Type B pancreatic cell (in vitro differentiated cells): ENCODE measurements at places on chromosomes 2 and 18. TPM values are rescaled to one million over a fixed set of nuclear protein-coding genes. Genes with fewer than 3 reads are reported as not detected.

Gene RAB6D
- 0.56 and 0.64 TPM in 2 replicates for total RNA-seq

Gene ERBB4
- 5.3 and 9.9 TPM in 2 replicates for total RNA-seq

Gene MATN3
- total RNA-seq: 0.45 and 3.0 TPM in 2 replicates

Gene SNORC
- 7.1 and 28.9 TPM in 2 replicates for total RNA-seq

Gene XDH
- 2.5 and 7.7 TPM in 2 replicates for total RNA-seq

Gene LYG2
- not detected in 2 replicates for total RNA-seq

Gene NPPC
- total RNA-seq: 1.6 and 5.4 TPM in 2 replicates

Gene NEDD4L
- total RNA-seq: 84.7 and 93.5 TPM in 2 replicates

Gene FBXO41
- total RNA-seq: 5.2 and 5.5 TPM in 2 replicates

Gene UPP2
- not detected in 2 replicates for total RNA-seq

Gene RIT2
- not detected in 2 replicates for total RNA-seq

Gene MGAT4A
- 32.5 and 60.0 TPM in 2 replicates for total RNA-seq

DNA sequence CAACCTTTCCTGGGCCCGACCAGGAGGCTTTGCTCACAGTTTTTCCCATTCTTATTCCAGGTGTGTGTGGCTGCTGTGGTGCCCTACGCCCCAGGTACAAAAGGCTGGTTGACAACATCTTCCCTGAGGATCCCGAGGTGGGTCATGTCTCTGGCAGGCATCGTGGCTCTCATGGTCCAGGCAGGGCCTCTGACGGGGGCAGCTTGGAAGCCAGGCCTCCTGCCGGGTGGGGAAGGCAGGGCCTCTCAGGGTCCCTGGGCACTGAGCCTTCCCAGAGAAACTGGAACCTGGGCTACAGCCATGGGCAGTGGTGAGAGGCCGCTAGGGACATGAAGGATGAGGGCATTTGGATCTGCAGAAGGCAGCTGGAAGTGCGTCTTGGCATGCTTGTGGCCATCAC lies 49.4 kb downstream of the EFR3B start:
- no peak for DNase-seq

- no peak for DNase-seq
Measured at GRCh38 chr18:39489431-39489830, 1923.8 kb upstream of the CELF4 start.

- no peak for DNase-seq
Measured at GRCh38 chr2:113895301-113895700, 5.4 kb downstream of the ACTR3 start.

DNA sequence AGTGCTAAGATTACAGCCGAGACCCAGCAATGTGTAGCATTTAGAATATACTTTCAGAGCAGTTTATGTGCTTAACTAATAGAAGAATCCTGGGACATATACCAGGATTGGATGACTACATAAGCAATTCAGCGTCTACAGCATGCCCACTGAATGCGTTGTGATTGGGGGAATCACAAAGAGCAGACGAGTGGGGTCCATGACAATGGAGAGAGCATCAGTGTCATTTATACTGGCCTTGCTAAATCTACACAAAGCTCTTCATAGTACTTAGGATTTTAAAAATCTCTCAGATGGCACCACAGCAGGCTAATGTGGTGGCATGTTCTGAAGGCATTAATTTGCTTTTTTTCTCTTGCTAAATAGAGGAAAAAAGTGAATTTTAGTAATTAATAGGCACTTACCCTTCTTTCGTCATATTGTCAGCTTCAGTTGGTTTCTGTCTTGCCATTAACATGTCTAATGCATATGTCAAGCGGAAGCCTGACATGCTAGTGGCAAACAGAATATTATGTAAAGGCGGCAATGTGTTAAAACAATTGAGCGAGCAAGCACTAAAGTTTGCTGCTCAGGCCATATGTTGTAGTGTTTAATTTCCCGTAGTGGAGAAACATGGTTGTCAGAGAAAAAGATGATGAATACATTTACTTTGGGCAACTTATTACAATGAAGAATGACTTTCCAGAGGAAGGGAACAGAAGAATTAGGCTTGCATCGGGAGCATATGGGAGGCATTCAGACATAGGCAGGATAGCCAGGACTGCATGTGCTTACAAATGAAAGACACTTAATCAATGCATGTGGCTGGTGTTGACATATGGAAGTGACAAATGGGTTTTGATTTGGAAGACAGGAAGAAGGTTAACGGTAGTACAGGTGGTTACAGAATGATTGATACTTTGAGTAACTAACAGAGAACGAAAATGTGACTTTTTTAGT lies 145.2 kb downstream of the ICOS start:
- DNase-seq: no peak

DNA sequence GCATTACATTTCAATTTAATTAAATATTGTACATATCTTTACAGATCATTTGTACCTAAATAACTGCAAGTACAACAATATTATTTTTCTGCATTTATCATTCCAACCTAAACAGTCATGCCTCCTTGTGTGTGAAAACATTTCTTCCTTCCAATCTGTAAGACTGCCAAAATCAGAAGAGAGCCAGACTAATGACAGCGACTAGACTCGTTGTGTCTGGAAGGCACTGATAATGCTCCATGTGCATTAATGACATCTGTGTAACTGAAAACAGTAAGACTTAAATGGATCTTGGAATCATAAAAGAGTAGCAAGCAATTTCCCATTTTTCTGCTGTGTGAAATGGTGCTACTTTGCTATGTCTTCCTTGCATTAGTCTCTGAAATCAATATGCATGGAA lies 278.0 kb upstream of the DSEL start:
- no peak for DNase-seq

GRCh38 chr2:174585657-174586252 lies 11.8 kb downstream of the WIPF1 start:
- DNase-seq: no peak

DNA sequence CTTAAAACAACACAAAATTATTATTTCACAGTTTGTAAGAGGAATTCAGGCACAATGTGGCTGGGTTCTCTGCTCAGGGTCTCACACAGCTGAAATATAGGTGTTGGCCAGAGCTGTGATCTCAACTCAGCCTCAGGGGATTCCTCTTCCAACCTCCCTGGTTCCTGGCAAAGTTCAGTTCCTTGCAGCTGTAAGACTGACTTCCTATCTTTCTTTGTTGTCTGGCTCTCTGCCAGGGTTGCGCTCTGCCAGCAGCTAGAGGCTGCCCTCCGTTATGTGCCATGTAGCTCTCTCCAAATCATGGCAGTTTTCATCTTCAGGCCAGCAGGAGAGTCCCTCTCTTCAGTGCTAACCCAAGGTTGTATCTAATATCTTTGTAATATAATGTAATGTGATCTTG lies 272.5 kb upstream of the KCNJ3 start:
- DNase-seq: no peak

DNA sequence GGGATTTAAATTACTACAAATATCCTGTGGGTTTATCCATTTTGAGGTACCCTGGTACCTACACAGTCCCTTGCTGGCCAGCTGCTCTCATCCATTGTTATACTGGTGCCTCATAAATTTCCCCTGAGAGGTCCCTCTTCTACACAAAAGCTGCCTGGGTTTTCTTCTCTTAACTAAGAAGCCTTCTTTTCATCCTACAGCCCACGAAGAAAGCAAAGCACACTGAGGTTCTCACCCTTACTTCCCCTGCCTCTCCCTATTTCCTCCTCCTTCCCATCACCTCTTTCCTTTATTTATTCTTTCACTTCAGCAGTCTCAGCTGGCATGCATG lies 154.9 kb downstream of the CSRNP3 start:
- no peak for DNase-seq

- no peak for DNase-seq
Measured at GRCh38 chr2:241675885-241676284, 10.7 kb downstream of the DTYMK start.

GRCh38 chr2:135219226-135219625 lies 167.1 kb downstream of the RAB3GAP1 start:
- DNase-seq: no peak

- DNase-seq: no peak
Measured at GRCh38 chr2:152473151-152473857, 138.3 kb downstream of the FMNL2 start.

DNA sequence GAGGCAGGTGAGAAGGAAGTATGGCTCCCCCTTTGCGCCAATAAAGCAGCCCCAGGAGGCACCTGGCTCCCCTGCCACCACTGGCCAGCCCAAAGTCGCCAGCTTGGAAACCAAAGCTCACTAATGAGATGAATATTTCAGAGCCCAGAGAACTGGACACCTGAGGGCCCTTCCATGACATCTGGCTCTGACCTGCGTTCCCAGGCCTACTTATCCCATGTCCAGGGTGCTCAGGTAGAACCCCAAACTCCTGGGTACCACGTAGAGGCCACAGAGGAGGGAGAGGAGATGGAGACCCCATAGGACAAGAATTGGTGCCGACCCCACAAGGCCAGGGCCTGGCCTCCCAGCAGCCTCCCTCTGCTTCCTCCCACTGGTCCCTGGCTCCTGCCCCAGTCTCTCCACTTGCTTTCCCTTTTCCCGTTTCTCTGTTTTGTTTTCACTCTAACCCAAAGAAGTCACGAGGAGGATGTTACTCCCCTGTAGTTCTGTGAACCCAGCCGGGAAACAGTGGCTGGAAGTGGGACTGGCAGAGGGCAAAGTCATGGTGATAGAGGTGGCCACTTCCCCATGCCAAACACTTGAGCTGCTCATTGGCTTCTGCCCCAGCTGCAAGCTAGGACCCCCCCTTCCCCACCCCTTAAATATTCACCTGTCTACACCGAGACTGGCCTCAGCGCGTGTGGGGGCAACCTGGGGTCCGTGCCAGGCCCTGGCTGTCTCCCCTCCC lies 820 bp downstream of the TMBIM1 start:
- DNase-seq: no peak

GRCh38 chr2:127650785-127651380 lies 4.9 kb downstream of the GPR17 start:
- no peak for DNase-seq

DNA sequence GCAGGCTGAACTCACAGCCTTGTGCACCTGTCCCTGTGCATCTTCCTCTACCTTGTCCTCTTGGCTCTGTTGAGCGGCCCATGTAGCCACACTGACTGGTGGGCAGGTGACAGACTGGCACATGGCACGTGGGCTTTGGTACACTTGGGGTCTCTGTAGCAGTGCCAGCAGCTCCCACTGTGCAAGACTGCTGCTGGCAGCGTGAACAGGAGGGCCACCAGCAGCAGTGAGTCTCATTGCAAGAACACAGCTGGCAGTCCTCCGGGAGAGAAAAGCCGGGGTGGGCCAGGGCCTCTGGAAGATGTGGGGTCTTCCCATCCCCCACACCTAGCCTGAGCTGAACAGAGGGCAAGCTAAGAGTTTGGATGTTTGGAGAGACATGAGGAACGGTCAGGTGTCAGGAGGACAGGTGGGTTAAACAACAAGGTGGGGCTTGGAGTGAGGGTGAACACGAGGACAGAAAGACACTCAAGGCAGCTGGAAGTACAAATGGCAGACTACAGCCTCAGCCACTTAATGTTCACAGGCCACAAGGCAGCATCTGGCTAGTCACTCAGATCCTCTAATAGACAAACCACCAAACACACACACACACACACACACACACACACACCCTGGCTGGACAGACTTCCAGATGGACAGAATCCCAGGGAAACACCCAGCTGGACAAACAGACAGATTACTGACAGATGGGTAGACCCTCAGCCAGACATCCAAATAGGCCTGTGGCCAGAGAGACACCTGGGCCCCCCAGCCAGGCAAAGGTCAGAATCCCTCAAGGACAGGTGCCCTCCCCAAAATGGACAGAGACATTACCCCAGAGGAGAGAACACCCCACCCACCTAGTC lies 2.3 kb upstream of the PTPN18 start:
- no peak for DNase-seq

GRCh38 chr2:133364636-133365035 lies 203.6 kb downstream of the NCKAP5 start:
- DNase-seq: no peak

DNA sequence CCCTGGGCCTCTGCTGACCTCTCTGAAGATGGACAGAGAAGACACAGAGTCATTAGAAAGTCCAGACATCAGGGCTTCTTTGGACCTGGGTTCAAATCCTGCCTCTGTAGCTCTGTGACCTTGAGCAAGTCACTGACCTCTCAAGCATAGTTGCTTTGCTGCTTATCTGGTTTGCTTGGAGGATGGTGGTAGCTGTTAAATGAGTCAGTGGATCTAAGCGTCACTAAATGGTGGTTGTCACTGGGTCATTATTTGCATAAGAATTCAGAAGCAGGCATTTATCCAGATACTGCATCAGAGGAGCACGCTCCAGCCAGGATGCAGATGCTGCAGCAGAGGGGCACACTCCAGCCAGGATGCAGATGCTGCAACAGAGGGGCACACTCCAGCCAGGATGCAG lies 229.2 kb downstream of the GLI2 start:
- no peak for DNase-seq

DNA sequence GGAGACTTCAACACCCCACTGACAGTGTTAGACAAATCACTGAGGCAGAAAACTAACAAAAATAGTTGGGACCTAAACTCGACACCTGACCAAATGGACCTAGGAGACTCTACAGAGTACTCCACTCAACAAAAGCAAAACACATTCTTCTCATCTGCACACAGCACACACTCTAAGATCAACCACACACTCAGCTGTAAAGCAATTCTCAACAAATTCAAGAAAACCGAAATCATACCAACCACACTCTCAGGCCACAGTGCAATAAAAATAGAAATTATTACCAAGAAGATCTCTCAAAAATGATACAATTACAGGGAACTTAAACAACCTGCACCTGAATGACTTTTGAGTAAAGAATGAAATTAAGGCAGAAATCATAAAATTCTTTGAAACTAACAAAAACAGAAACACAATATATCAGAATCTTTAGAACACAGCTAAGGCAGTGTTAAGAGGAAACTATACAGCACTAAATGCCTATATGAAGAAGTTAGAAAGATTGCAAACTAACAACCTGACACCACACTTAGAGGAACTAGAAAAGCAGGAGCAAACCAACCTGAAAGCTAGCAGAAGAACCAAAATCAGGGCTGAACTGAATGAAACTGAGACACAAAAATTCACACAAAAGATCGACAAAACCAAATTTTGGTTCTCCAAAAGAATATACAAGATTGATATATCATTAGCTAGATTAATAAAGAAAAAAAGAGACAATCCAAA lies 46.3 kb downstream of the RTTN start:
- DNase-seq: no peak

DNA sequence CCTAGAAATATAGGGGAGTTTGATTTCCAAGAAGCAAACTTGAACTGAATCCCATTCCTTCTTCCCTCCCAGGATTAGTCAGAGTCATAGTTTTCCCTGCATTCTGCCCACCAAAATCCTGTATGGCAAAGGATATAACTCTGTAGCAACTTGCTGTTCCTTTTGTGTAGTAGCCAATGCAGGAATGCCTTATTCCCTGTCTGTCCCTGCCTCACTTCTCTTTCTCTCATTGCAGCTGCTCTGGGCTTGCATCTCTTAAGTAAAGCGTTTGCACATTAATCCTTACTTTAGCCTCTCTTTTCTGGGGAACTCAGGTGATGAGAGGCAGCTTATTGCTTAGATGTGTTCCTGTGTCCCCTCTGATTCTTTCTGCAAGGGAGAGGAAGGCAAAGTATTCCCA lies 333.1 kb upstream of the VWC2L start:
- DNase-seq: no peak

- no peak for DNase-seq
Measured at GRCh38 chr2:218006741-218007140, 3.9 kb upstream of the TNS1 start.

GRCh38 chr2:16861111-16861510 lies 195.5 kb upstream of the CYRIA start:
- no peak for DNase-seq

GRCh38 chr2:80943487-80943886 lies 638.9 kb upstream of the LRRTM1 start:
- DNase-seq: no peak

GRCh38 chr2:171404261-171404660 lies 29.5 kb downstream of the METTL8 start:
- DNase-seq: no peak

- DNase-seq: no peak
Measured at GRCh38 chr2:231124838-231125568, at the start of gene HTR2B. HTR2B (minus strand) TSS chr2:231125042; CDS start chr2:231123764, 1,278 bp downstream.

GRCh38 chr2:130963196-130963848 lies 126.6 kb downstream of the ARHGEF4 start:
- no peak for DNase-seq
